ENCODE measurements at places on chromosomes 11 and 22. TPM values are rescaled to one million over a fixed set of nuclear protein-coding genes. Genes with fewer than 3 reads are reported as not detected.

ZP1 gene
- total RNA-seq = not detected

GRCh38 chr22:36180038-36180880, 19.7 kb upstream of the APOL3 start:
- no peak overlapping the region for H3K4me3 ChIP-seq
- H3K27ac ChIP-seq = no peak overlapping the region
- no peaks in the 10 kb centered on the region for H3K4me1 ChIP-seq
- peak; percentile 43 for DNase-seq
- no peaks in the 10 kb centered on the region for H3K36me3 ChIP-seq

DNA sequence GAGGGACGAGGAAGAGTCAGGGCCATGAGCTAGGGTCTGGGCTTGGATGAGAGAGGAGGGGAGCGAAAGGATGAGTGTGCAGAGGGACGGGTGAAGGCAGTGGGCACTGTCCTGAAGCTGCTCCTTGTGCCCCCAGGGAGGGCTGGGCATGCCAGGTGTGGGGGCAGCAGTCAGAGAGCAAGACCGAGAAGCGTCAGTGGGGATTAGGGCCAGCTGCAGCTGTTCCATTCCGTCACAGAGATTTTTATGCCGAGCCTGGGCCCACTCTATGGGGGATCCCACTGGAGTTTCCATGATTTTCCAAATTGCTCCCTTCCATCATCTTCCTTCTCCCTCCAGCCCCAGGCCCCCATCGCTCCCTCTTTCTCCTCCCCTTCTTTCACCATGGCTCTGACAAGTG, 93.2 kb downstream of the NECTIN1 start:
- DNase-seq = no peak
- no peak overlapping the region for H3K4me3 ChIP-seq
- no peaks in the 10 kb centered on the region for H3K36me3 ChIP-seq
- H3K4me1 ChIP-seq = no peaks in the 10 kb centered on the region
- no peaks in the 10 kb centered on the region for H3K27me3 ChIP-seq

DNA sequence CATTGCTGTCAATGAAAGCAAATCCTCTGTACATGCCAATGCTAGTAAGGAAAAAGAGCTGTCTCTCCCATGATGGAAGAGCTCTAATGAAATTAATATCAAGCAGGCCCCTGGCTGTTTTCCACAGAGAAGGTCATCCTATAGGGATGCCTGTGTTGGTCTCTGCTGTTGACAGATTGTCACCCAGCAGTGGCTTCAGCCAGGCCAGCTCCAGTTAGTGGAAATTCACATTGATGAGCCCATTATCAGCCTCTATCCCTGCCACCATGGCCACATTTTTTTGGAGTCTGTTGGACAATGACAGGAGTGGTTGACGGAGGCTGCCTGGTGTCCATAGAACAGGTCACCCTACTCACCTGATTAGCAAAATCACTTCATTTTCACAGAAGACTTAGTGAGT, 104.3 kb downstream of the GGTLC2 start:
- no peak for DNase-seq
- H3K36me3 ChIP-seq = no peaks in the 10 kb centered on the region
- no peak overlapping the region for H3K27ac ChIP-seq
- H3K4me3 ChIP-seq = no peak overlapping the region

DNA sequence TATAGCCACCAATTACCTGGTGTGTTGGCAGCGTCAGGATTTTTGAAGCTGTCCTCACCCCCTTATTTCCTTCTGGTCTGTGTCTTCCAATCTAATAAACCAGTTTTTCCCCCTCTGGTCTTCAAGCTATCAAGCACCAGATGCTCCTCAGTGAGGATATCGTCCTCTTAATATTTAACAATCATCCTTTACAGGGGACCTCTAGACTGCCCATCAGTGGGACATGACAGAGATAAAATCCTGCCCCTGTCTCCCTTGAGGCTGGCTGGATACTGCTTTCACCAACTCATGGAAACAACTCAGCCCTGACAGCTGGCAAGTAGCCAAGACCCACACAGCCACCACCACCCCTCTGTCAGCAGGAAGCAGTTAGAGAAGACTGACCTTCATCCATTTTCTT, 421.0 kb upstream of the API5 start:
- H3K4me1 ChIP-seq = no peaks in the 10 kb centered on the region
- H3K27me3 ChIP-seq = no peaks in the 10 kb centered on the region
- DNase-seq = no peak
- H3K36me3 ChIP-seq = no peaks in the 10 kb centered on the region
- no peak overlapping the region for H3K4me3 ChIP-seq

All from gastrocnemius medialis (tissue), 4 donors.